ENCODE measurements at places on chromosomes 6 and 20.

DNA sequence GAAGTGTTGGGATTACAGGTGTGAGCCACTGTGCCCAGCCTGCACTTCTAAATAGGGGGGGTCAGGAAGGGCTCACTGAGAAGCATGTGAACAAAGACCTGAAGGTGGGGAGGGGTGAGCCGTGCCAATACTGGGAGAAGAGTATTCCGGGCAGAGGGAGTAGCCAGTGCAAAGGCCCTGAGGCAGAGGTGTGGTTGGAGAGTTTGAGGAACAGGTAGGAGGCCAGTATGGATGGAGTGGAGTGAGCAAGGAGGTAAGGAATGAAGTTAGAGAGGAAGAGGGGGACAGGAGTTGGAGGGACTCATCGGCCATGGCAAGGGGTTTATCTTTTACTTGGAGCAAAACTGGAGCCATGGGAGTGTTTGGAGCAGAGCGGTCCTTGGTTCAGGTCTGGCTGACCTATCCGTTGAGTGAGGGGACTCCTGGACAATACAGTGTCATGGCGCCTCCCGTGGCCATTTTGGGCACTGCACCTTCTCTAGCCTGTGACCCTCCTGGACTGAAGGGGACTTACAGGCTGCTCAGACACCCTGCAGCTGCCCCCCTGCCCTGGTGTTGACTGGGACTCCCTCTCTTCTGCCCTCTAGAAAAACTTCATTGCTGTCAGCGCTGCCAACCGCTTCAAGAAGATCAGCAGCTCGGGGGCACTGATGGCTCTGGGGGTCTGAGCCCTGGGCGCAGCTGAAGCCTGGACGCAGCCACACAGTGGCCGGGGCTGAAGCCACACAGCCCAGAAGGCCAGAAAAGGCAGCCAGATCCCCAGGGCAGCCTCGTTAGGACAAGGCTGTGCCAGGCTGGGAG, 12.1 kb downstream of the FOXS1 start:
- DNase-seq, result peak; percentile 48

DNA sequence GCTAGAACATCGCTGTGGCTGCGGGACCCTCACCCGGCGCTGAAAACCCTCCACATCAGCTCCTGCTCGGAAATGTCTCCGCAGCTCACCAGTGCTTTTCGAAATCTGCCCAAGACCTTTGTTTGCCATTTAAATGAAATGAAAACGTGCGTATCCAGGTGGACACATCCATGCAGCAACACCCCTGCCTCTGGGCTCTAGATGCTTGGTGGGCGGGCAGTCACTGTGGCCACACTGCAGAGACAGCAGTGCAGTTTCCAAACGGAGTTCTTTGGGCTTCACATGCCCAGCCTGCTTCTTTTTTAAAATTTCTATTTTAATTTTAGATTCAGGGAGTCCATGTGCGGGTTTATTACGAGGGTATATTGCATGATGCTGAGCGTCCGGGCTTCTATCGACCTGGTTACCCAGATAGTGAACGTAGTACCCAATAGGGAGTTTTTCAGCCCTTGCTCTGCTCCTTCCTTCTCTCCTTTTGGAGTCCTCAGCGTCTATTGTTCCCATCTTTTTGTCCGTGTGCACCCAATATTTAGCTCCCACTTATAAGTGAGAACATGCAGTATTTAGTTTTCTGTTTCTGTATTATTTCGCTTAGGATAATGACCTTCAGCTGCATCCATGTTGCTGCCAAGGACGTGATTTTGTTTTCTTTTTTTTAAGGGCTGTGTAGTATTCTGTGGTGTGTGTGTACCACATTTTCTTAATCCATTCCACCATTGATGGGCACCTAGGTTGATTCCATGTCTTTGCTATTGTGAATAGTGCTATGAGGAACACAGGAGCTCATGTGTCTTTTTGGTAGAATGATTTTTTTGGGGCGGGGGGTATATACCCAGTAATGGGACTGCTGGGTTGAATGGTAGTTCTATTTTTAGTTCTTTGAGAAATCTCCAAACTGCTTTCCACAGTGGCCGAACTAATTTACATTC, 4.8 kb upstream of the TUBB2B start:
- DNase-seq, result no peak

DNA sequence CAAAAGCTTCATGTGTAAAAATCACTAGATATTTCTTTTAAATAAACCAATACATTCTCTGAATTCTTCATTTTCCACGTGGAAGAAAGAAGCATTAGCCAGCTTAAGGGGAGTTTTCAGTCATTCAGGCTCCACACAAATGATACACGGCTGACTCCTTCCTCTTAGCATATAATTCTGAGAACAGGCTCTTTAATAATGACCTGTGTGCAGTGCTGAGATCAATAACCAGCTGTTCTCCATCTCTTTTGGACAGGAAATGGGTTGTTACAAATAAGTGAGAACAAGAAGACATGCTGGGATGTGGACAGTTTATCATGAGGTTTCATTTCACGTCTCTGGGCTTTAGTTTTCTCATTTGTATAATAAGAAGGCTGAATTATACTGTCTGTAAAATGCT, 146.9 kb upstream of the C6orf118 start:
- DNase-seq, result no peak

DNA sequence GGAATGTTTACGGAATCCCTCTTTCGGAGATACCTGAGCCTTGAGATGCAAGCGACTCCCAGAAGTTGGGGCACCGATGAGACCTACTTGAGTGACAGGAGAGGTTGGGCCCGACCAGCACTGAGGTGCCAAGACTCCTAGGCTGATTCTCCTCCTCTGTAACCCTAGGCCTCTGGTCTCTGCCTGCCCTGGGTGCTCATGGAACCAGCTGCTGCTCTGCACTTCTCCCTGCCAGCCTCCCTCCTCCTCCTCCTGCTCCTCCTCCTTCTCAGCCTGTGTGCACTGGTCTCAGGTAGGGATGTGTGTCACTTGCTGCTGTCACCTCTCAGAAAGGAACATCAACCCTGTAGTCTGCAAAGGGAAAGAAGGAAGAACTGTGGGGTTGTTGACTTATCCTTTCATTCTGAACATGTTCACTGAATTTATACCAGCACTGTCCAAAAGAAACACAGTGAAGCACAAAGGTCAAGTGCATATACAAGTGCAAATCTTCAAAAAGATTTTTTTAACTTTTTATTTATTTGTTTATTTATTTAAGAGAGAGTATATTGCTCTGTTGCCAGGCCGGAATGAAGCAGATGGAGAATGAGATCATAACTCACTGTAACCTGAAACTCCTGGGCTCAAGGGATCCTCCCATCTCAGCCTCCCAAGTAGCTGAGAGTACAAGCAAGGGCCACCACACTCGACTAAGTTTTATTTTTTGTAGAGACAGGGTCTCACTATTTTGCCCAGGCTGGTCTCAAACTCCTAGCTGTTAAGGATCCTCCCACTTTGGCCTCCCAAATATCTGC, 913 bp downstream of the BTN2A2 start:
- no peak for DNase-seq

DNA sequence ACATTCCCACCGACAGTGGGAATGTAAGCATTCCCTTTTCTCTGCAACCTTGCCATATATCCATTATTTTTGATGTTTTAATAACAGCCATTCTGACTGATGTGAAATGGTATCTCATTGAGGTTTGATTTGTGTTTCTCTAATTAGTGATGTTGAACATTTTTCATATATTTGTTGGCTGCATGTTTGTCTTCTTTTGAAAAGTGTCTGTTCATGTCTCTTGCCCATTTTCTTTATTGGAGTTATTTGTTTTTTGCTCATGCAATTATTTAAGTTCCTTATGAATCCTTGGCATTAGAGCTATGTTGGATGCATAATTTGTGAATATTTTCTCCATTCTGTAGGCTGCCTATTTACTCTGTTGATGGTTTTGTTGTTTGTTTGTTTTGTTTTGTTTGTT, 18.0 kb upstream of the ABT1 start:
- DNase-seq, result no peak

DNA sequence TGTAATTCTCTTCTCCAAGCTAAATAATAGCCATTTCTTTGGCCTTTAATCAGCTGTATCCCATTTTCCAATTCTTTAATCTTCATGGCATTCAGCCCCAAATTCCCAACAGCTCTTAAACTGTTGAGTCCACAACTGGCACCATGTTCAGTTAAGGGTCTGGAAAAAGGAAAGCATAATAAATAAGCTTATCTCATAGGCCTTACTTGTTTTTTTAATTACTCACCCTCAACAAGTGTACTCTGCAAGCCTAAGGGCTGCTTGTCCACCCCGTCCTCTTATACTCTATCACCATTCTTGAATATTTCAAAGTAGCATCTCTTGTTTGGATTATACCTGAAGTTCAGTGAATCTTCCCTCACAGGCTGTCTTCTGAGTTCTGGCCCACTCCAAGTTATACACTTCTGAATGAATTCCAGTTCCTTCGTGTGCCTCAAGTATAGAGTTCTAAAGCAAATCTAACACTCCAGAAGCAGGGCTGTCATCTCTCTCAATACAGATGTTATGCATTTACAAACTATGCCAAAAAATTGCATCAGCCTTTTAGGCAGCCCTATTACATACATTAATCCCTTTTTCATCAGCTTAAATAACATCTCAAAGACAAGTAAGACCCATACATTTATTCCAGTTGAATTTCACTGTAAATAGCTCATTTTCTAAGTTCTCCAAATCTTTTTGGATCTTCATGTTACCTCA, 98.7 kb downstream of the COL21A1 start:
- no peak for DNase-seq

- no peak for DNase-seq
These were observed 157.9 kb downstream of the FOXC1 start for GRCh38 chr6:1767481-1768246.

DNA sequence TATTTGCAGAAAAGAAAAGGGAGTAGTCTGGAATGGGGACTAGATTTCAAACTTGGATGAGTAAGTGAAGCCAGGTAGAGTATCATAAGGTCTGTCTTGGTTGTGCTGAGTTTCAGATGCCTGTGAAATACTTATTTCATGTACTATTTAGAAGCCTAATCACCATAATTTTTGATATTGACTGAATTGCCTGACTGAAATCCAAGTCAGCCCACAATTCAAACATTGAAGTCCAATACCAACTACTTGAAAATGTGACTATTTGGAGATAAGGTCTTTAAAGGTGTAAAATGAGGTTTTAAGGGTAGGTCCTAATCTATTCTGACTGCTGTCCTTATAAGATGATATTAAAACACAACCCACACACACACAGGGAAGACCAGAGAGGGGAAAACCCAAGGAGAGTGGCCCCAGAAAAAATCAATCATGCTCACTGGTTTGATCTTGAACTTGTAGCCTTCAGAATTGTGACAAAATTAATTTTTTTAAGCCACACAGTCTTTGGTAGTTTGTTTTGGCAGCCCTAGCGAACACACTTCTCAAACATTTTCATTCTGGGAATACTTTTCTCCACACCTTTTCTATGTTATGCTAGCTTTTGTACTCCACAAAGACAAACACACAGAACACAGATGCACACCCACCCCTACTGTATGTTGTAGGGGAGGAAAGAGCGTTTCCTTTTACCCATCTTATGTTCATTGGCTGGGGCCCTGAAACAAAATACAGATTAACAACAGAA, 126.3 kb downstream of the HFE start:
- no peak for DNase-seq

- no peak for DNase-seq
These were observed 15.0 kb downstream of the ACSS2 start for GRCh38 chr20:34891166-34892062.

- DNase-seq, result no peak
These were observed 13.0 kb downstream of the REM1 start for GRCh38 chr20:31488115-31488514.

DNA sequence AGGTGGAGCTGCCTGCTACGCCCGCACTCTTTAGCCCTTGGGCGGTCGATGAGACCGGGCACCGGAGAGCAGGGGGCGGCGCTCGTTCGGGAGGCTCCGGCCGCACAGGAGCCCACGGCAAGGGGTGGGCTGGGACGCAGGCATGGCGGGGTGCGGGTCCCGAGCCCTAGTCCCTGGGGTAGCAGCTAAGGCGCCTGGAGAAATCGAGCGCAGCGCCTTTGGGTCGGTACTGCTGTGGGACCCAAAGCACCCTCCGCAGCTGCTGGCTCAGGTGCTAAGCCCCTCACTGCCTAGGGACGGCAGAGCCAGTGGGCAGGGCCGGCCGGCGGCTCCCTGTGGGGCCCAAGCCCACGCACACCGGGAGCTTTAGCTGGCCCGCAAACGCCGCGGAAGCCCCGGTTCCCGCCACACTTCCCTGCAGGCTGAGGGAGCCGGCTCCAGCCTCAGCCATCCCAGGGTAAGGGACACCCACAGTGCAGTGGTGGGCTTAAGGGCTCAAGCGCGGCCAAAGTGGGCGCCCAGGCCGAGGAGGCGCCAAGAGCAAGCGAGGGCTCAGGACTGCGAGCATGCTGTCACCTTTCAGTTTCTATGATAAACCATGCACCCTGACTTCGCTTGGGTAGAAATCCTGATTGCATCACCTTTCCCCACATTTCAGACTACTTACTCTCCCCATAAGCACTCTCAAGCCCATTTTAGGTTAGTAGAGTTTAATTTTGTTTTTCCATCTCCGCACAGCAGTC, 52.0 kb downstream of the MYLIP start:
- no peak for DNase-seq

GRCh38 chr6:9178071-9178470, 742.7 kb upstream of the SLC35B3 start:
- no peak for DNase-seq

GRCh38 chr6:156699017-156699421, 78.2 kb upstream of the ARID1B start:
- DNase-seq, result no peak

DNA sequence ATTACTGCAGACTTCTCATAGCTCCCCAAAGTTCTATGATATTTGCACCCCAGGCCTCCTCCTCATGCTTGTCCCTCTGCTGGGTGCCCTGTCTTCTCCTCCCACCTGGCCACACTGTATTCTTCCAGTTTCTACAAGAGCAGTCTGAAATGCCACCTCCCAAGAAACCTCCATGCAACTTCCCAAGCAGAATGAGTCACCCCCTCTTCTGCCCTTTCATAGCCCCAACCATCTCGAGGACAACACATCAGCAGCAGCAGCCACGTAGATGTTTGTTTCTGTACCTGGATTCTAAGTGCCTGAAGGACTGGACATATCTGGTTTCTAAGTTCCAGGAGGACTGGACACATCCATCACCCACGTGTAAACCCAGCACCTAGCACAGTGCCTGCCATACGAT, 6.6 kb upstream of the ULBP2 start:
- DNase-seq, result no peak

DNA sequence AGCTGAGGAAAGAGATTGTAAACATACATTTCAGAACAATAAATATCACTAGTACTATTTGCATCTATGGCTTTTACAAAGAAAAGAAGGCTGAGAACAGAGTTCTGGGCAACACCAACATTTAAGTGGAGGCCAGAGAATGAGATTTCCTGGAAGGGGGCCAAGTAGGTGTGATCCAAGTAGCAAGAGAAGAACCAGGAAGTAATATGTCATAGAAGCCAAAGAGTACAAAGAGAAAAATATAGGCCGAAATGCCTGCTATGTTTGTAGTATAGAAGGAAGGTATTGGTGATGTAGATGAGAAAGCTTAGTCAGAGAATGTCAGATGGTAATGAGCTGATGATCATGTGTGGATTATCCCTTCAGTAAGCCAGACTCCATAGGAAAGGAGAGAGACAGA, 94.5 kb downstream of the PERP start:
- DNase-seq, result no peak

All from CD8-positive, alpha-beta memory T cell (primary cell).